RCC 7860 (cell line): ENCODE measurements at places on chromosomes 5 and 9.
A peak's percentile ranks its signal among the peaks of the same experiment; 100 is the strongest.

DNA sequence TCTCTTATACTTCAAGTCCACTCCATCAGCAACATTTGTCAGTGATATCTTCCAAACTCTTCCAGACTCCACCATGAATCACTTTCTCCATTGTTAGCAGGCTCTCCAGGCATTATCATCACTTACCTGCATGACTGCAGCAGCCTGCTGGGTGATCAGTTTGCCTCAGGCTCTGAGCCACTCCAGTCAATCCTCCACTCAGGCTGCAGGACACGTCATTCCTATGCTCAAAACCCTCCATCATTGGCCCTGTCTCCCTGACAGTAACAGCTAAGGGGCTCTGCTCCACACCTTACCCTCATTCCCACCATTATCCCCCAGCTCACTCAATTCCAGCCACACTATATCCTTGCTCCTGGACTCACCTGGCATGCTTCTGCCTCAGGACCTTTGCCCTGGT, 10.7 kb downstream of the DIRAS2 start:
- no peak for DNase-seq

DNA sequence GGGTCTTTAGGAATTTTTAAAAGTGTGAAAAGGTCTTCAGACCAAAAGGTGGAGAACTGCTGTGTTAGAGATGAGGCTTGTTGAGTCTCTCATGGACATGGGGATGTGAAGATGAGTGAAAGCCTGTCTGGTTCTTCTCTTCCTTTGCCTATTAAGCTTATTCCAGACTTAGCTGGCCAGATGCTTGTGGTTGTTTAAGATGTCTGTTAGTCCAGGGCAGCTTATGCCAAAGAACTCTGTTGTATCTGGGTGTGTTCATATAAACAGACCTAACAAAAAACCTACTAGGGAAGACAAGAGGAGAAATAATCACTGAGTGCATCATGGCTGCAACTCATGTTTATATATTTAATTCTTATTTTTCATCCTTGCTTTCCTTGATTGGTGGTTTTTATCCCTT, 57.5 kb upstream of the NCS1 start:
- DNase-seq: no peak

DNA sequence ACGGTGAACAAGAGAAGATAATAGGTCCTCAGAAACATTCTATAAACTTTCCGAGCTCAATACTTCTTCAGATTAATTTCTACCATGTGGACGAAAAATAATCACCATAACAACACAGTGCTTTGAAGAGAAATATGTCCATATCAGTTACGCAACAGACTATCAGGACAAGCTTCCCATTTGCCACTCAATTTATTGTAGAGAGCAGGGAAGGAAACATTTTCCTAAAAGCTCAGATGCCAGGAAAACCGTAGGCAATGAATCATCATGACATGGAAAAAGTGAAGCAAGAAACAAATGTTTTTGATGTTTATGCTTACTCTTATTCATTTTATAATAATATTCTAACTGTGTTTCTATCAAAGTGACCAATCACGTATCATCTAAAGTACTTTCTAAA, 87.6 kb downstream of the S1PR3 start:
- DNase-seq: no peak

GRCh38 chr9:20356403-20357036, 265.8 kb downstream of the MLLT3 start:
- peak; percentile 44 for DNase-seq

GRCh38 chr5:165370233-165370632, 1864.8 kb downstream of the MAT2B start:
- DNase-seq: no peak

GRCh38 chr5:76821136-76821535, 2.3 kb downstream of the F2RL1 start:
- no peak for DNase-seq

GRCh38 chr9:15244001-15244441, 63.0 kb downstream of the TTC39B start:
- no peak for DNase-seq

DNA sequence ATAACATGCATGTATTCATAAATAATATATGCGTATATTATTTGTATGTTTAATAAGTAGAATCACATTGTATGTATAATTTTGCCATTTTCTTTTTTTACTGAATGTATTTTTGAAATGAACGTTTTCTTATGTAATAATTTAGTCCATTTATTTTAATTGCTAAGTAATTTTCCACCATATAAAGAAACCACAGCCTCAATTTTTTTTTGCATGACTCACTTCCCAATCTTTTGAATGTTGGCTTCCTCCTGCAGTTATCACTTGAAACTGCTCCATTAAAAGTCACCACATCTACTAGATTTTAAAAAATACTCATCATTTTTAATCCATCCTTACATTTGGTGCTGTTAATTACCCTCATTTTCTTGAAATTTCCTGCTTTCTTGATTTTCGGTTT, 363.3 kb upstream of the MEF2C start:
- no peak for DNase-seq

GRCh38 chr5:96984506-96985192, 48.8 kb downstream of the LNPEP start:
- no peak for DNase-seq

DNA sequence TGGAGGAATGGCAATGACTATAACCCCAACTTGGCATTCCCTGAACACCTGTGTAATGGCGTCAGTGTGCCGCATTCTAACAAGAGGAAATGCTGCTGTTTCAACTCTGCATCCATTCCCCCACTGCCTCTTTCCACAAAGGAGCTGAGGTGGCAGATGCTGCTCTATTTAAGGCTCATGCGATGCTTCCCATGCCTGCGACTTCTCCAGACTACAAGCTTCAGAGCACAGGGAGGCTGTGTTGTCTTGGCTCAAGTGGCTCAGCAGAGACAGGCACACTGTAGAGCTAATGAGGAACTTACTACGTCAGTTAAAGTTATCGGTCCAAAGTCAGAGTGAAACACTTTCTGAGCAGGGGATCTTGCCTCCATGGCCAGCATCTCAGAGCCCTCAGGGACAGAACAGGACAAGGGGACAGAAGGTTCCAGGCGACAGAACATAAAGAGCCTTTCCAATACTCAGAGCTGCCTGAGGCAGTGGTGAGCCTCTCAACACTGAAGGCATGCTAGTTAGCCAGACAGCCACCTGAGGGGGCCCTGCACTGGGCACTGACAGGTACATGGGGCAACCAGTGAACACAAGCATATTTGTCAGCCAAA, 21.8 kb downstream of the TNIP1 start:
- DNase-seq: peak; percentile 86

- DNase-seq: peak; percentile 13
Measured at GRCh38 chr9:127971357-127972235, 9.2 kb downstream of the EEIG1 start.

- no peak for DNase-seq
Measured at GRCh38 chr9:77575785-77576184, 72.3 kb downstream of the GNA14 start.

DNA sequence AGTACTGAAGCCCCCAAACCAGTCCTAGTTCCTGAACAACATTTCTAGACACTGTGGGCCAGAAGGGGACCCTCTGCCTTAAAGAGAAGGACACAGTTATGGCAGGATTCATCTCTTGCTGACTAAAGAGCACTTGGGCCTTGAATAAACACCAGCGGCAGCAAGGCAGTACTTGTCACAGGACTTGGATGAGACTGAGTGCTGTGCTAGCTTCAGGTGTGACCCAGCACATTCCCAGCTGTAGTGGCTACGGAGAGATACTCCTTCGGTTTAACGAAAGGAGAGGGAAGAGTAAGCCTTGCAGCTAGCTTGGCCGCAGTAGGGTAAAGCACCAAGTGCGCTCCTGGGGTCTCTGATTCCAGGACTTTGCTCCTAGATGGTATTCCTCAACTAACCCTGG, 10.9 kb upstream of the STX17 start:
- DNase-seq: no peak

GRCh38 chr5:40043916-40044315, 619.1 kb upstream of the DAB2 start:
- DNase-seq: no peak

DNA sequence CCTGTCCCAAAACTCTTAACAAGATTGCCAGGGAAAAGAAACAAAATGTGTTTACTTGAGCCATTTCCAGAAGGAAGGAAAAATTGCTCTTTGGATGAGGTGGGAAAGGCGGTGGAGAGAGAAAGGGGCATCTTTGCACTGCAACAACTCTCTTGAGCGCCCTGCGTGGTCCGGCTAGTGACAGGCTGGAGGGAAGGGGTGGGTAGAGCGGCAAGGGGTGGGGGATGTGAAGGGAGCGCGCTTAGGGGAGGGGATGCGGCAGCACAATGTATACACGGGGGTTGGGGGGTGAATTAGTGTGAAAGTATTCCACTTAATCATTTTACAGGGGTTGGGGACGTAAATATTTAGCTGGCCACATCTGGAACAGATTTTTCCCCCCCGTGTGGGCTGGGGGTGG, 1.3 kb downstream of the FGF10 start:
- DNase-seq: no peak

DNA sequence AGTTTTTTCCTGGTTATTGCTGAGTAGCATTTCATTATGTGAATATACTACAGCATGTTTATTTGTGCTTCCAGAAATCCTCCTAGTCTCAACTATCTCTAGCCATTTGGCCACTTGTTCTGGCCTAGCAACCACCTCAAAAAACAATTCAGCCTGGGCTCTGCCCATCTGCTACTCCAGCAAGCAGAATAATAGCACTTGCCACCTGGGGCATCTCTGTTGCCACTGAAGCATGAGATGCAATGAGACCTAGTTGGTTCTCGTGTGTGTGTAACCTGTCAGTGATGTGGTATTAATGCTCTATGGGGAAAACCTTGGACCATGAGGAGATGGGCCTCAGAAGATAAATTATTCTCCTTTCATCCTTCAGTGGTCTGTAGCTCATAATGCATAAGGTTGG, 129.5 kb downstream of the RNF180 start:
- no peak for DNase-seq

DNA sequence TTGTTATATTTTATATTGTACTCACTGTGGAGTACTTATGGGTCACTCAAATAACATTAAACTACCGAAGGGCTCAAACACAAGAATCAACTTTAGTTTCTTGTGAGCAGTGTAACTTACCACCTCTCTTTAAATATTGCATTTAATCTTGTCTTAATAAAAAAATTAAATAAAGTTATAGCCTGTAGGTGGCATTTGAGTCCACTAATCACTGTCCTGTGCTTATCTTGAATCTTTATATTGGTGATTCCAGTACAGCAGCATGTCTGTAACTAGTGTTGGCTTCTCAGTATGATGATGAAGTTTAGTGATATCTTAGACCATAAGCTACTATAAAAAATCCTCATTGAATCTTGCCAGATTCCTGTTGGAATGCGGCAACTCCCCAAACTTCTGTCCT, 313.8 kb downstream of the FAM170A start:
- DNase-seq: no peak

DNA sequence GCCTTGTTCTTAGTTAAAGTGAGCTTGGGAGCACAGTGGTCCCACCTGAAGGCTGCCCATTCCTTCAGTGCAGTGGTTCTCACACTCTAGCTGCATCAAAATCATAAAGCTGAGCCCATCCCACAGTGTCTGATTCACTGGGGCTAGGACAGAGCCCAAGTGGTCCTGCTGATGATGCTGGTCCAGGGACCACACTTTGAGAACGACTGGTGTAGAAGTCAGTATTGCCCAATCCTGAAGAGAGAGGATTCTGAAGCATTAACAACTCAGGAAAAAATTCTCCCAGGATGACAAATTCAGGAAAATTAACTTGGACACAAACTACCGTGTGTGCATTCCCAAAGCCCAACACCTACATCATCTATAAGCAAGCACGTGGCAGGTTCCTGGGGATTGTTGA, 176.2 kb downstream of the GABBR2 start:
- no peak for DNase-seq

DNA sequence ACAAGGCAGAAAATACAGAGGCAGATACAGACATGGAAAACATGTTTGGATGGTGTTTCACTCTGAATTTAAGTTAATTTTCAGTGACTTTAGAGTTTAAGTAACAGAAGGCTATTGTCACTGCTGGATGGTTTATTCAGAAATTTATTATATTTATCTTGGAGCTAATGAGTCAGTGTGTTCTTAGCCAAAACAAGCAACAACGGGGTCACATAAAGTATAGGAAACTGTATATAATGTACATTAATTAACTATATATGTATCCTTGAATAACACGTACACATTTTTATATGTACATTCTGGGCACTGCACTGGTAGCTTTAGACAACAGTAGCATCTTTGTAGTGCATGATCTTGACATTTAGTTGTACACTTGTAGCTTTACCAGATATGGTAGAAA, 30.7 kb downstream of the CYLC2 start:
- DNase-seq: no peak

DNA sequence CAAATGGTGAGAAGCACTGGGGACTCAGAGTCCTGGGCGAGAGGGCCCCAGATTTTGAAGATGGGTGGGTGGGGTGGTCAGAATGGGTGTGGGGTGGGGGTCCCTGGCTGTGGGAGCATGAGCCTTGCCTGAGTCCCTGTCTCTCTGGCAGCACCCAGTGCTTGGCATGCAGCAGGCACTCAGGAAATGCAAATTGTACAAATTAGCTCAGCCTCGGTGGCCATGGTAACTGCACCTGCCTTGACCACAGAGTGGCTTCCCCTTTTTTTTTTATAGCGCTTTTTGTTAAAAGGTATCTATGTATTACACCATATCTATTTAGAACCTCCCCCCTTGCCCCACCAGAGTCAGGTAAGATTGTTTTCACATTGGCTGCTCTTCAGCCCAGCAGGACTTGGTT, 19.2 kb upstream of the PITX1 start:
- DNase-seq: no peak

DNA sequence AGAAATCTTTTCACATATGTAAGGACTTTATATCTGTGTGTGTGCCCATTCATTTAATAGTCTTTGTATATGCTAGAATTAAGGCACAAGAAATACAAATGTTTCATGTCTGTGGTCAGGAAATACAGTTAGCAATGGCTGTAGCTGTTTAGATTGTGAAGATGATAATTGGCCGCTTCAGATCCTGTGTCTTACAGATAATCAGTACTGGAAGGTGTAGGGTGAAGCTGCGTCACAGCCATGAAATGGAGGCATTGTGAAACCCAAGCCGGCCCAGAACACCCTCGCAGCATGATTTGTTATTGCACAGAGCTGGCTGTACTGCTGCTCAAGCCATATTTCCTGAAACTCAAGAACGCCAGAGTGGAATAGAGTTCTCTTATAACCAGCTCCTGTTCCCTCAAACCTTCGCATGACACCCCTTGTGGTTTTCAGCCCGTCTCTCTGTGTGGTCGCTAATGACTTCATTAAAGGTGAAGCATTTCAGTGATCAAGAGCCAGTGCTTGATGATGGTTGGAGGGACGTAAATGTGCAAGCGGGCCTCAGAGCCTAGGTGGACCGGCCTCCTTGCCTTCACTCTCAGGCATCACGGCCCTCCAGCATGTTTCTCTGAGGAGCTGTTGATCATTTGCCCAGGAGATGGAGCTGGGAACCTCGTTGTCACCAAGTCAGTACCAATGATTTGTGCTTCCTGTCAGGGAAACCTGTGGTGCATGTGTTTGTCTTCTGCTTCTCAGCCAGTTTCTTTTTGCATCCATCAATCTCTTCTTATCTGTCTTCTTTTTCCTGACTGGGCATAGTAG, 80.1 kb downstream of the F2RL2 start:
- no peak for DNase-seq
